ENCODE measurements at places on chromosomes 7 and 10.

GRCh38 chr10:98307916-98308541 is 40.0 kb upstream of the LOXL4 start:
- DNase-seq = no peak

DNA sequence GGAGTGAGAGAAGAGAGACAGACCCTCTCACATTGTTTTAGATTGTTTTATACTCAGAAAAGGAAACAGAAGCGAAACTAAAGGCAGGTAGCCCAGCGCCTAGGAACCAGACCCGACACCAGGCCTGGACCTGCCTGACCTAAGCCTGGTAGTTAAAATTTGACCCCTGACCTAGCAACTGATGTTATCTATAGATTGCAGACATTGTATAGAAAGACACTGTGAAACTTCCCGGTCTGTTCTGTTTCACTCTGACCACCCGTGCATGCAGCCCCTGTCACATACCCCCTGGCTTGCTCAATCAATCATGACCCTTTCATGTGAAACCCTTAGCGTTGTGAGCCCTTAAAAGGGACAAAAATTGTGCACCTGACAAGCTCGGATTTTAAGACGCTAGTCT is 31.6 kb downstream of the VIPR2 start:
- DNase-seq = no peak

DNA sequence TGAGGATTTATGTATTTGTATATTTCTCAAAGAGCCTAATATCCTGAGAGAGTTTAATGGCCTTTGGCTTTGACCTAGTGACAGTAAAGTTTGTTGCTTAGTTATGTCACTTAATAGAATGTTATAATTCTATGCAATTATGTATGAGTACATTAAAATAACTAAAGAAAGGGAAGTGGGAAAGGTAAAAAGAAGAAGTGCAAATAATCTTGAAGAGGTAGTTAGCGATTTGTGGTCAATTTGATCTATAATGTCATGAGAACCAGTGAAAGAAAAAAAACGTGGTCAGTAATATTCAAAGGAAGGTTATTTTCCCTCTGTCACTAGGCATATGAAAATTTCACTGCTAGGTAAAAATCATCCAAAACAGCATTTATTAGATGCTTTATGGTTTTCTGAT is 143.4 kb upstream of the LSM8 start:
- no peak for DNase-seq

- no peak for DNase-seq
Measured at GRCh38 chr10:3406556-3406955, 234.0 kb upstream of the PITRM1 start.

GRCh38 chr7:113071465-113071864 is 15.2 kb downstream of the GPR85 start:
- no peak for DNase-seq

GRCh38 chr7:157652954-157653826 is 316.4 kb downstream of the DNAJB6 start:
- DNase-seq = no peak

All from left cardiac atrium (tissue), 4 donors.